Panc1 (cell line): ENCODE measurements at places on chromosomes 1 and 21.

GRCh38 chr21:42351626-42352440 is 1.0 kb upstream of the TFF2 start:
- DNase-seq: no peak

DNA sequence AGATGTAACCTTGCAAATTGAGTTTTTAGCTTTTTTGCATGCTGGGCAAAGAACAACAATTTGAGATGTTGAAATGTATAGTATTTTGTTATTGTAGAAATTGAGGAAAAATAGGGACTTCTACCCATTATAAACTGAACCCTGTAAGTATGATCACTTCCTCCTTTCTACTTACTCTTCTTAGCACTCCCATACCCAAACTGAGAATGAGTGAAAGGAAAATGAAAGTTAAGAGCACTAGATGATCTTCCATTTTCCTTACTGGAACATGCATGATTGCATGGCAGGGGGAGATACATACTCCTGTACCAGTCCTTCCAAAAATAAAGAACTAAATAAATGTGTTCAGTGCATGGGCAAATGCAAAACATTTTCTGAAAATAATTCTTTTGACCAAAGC is 107.4 kb upstream of the KIAA1614 start:
- DNase-seq: no peak

- peak; percentile 51 for DNase-seq
These were observed 25.5 kb upstream of the MTMR11 start for GRCh38 chr1:149962039-149962647.

DNA sequence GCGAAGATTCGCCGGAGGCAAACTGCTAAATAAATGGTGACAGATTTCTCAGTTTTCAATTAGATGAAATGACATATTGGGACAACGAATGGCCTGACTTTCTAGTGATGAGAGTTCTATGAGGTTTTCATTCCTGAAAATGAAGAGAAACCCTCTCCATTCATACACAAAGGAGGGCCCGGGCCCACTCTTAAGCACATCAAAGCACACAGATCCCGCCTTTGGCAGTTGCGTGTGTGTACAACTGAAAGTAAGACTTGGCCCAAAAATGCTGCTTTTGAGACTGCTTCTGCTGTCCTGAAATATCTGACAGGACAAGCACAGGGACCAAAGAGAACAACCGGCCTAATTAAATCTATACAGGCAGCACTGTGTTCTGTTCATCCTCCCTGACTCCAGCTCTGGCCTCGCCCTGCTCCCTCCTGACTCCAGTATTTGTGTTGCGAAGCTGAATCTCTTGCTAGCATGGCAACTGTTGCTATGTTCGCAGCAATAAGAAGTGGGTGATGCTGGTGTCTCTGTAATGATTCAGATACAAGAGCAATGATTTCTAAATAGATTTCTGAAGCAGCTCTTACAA is 7.4 kb downstream of the LRRC53 start:
- DNase-seq: no peak

- DNase-seq: no peak
These were observed 18.3 kb upstream of the PLEKHA6 start for GRCh38 chr1:204377800-204378668.

- DNase-seq: no peak
These were observed 79.7 kb upstream of the ARHGAP29 start for GRCh38 chr1:94316836-94317789.

- DNase-seq: no peak
These were observed 192.2 kb downstream of the PLPP3 start for GRCh38 chr1:56387071-56387740.

- peak; percentile 74 for DNase-seq
These were observed 2.8 kb upstream of the EYA3 start for GRCh38 chr1:28091043-28091781.
